ENCODE measurements at places on chromosomes 1 and 21.
A peak's percentile ranks its signal among the peaks of the same experiment; 100 is the strongest.

DNA sequence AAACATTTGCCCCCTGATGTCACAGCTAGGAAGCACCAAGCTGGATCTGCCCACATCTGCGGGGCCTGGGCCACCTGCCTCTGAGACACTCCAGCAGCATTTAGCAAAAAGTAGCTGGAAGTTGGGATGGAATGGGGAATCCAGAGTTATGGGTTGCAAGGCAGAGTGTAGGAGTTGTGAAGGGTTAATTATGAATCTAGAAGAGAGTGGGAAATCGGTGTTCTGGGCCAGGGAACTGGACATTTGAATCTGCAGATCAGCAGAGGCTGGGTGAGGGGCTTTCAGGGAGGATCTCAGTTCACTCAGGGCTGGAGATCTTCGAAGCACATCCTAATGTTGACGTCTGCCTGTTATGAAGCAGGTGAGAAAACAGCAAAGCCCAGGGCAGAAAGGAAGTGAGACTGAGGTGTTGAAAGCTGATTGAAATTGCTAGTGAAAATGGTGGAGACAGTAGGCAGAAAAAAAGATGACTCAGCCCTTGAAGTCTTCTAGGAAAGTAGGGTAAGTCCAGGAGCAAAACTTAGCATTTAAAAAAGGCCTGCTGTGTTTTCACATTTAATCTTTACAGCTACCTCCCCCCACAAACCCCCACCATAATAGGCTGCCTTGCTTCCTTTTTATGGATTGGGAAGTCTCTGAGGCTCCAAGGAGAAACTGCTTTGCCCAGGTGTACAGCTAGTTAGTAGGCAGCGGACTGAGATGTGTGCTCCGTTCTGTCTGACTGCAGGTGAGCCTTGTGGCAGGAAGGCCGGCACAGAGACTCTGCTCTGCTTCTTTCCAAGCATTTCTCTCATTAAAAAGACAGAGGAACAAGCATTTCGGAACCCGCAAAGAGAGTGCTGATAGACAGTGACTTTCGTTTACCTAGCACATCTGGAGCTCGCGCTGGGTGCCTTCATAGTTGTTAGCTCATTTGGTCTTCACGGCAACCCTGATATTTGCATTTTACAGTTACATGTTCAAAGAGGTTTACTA lies 7.2 kb downstream of the VANGL1 start:
- peak; percentile 22 for DNase-seq

- DNase-seq = no peak
Measured at GRCh38 chr1:24996983-24997893, 67.2 kb upstream of the RUNX3 start.

DNA sequence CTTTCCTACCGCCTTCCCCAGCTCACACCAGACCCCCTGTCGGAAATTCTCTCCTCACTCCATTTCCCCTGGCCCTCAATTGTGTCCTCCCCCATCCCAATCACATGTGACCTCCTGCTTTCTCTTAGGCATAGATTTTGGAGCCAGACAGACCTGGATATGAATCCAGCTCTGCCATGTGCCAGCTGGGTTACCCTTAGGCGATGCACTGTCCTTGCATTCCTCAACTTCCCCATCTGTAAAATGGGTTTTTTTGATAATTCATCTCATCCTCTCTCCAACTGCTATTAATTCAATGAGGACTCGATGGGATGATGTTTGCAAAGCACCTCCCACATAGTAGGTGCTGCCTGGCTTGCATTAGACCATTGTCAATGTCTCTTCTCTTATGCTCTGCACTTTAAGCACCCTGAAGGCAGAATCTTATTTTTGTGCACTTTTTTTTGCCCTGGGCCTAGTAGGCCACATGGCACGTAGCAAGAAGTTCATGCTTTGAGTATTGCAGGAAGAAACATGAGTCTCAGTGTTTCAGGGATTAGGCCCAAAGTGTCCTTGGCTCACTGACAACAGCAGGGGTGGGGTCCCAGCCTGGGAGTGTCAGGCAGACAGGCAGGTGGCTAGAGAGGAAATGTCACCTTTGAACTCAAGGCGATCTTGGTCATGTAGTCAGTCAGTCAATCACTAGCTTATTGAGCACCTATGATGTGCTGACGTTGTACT lies 47.6 kb downstream of the TAS1R2 start:
- no peak for DNase-seq

DNA sequence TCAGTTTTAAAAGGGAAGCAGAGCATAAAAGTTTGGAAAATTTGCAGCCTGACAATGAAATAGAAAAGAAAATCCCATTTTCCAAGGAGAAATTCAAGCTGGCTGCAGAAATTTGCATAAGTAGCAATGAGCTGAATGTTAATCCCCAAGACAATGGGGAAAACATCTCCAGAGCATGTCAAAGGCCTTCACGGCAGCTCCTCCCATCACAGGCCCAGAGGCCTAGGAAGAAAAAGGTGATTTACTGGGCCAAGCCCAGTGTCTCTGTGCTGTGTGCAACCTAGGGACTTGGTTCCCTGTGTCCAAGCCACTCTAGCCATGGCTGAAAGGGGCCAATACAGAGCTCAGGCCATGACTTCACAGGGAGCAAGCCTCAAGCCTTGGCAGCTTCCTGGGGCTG lies 26.1 kb downstream of the KRTAP20-3 start:
- no peak for DNase-seq
